Stimulated activated CD4-positive, alpha-beta T cell treated with anti-CD3 and anti-CD28 coated beads, Interleukin-4, amount 100 ng/mL, for 24 hours (primary cell): ENCODE measurements at places on chromosomes 6 and 20.

GRCh38 chr6:15793826-15794225, 131.0 kb upstream of the DTNBP1 start:
- DNase-seq, result no peak

GRCh38 chr6:101403216-101403945, 9.9 kb downstream of the GRIK2 start:
- DNase-seq, result no peak

DNA sequence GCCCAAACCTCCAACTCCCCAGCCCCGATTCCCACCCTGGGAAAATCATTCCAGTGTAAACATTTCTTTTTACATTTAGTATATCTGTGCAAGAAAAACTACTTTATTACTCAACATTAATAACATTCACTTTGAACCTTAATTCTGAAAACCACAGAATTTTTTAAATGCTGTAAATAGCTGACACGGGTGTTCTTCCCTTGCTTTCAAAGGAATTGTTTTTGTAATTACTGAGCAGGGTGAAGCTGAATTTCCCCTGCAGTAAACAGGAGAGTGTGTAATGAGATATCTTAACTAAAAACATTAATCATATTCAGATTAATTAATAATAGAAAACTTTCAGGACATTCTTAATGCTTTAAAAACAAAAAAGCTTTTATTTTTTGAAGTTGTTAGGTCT, 99.3 kb upstream of the CITED2 start:
- DNase-seq, result no peak

- no peak for DNase-seq
Observed at GRCh38 chr6:132404736-132405135, 3.5 kb upstream of the MOXD1 start.

GRCh38 chr6:69795469-69796072, 1.2 kb downstream of the LMBRD1 start:
- no peak for DNase-seq

- DNase-seq, result peak; percentile 24
Observed at GRCh38 chr6:138404666-138405337, 779 bp downstream of the HEBP2 start.

DNA sequence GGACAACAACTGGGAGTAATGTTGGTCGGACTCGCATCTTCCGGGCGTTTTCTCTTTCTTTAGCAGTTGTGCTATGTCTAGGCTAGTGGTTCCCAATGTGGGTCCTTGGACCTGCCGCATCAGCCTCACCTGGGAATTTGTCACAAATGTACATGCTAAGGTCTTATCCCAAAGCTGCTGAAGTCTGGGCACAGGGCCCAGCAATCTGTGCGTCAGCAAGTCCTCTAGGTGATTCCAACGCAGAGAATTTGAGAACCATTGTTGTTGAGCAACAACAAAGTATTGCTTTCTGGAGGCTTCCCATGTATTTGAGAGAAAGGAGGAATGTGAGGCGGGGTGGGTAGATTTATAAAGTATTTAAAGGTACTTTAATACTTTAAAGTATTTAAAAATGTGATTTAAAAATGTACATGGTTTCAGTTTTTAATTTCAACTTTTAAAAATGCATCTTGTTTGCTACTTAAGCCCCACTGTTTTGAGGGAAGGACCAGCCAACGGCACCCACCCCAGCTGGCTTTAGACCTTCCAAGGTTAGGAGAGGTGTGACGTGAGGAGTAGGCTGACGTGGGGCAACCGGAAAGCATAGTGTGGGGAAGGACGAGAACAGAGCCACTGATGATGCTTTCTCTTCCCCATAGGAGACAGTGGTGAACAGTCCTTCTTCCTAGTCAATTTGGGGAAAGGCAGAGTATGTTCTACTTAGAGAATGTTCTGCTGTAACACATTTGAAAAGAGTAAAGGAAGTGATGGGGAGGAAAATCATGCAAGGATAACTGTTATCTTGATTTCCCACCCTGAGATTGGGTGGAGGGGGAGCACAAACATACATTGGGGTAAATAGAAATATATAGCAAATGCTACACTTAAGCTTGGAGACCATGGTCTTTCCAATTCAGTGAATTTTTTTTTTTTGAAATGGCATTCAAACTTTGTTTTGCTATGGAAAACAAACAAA, 4.3 kb downstream of the UST start:
- DNase-seq, result no peak

DNA sequence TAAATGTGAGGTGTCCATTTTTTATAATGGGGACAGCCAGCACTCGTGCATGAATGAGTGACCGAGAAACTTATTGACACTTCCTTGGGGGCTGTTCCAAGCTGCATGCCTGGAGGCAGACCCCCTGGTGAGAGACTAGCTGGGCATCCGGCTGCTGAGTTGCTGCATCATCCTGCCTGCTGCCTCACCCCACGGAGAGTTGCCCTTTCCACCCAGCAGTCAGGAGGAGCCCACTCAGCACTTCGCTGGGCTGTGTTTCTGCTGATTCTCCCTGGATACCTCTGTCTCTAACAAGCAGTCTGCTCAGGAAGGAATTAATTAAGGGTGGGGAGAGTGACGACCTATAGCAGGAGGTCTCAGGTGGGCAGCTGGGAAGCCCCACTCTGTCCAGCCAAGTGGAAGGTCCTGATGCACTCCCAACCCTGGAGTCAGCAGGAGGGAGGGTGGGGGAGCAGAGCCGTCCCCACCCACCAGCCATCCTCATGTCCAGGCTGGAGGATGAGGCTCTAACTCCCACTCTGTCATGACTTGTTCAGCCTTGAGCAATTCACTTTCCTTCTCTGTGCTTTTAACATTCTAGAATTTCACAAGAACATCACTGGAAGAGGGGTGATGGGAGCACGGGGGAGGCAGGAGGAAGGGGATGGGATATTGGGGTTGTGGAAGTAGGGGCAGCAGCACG, 177.3 kb downstream of the LRFN2 start:
- DNase-seq, result no peak

- DNase-seq, result no peak
Observed at GRCh38 chr6:15630202-15630601, 32.6 kb downstream of the DTNBP1 start.

DNA sequence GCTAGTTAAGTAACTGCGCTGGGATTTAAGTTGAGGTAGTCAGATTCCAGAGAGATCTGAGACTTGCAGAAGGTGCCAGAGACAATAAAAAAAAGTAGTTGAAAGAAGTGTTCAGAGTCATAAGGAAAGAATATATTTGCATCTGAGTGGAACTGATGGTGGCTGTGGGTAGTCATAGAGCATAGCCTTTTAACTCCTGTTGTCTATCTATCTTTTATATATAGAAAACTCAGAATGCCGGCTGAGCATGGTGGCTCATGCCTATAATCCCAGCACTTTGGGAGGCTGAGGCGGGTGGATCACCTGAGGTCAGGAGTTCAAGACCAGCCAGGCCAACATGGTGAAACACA, 62.0 kb downstream of the CARMIL1 start:
- no peak for DNase-seq

DNA sequence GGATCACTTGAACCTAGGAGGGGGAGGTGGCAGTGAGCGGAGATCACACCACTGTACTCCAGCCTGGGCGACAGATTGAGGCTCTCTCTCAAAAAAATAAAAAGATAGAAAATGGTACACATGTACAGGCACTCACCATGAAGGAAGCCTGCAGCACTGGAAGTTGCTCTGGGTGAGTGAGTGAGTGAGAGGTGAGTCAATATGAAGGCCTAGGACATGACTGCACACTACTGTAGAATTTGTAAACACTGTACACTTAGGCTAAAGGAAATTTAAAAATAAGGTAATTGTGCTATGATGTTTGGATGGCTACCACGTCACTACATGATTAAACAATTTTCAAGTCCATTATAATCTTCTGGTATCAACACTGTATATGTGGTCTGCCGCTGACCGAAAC, 216.2 kb downstream of the FOXC1 start:
- DNase-seq, result no peak

DNA sequence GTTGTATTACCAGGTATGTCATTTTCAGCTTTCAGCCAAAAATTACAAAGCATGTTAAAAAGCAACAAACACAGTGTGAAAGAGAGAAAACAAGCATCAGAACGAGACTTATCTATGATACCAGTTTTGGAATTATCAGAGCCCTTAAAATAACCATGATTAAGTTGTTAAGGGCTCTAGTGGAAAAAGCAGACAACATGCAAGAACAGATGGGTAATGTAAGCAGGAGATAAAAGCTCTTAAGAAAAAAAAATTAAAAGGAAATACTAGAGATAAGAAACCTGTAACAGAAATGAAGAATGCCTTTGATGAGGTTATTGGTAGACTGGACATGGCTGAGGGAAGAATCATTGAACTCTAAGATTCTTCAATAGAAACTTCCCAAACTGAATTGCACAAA, 127.5 kb upstream of the SCGN start:
- DNase-seq, result no peak

DNA sequence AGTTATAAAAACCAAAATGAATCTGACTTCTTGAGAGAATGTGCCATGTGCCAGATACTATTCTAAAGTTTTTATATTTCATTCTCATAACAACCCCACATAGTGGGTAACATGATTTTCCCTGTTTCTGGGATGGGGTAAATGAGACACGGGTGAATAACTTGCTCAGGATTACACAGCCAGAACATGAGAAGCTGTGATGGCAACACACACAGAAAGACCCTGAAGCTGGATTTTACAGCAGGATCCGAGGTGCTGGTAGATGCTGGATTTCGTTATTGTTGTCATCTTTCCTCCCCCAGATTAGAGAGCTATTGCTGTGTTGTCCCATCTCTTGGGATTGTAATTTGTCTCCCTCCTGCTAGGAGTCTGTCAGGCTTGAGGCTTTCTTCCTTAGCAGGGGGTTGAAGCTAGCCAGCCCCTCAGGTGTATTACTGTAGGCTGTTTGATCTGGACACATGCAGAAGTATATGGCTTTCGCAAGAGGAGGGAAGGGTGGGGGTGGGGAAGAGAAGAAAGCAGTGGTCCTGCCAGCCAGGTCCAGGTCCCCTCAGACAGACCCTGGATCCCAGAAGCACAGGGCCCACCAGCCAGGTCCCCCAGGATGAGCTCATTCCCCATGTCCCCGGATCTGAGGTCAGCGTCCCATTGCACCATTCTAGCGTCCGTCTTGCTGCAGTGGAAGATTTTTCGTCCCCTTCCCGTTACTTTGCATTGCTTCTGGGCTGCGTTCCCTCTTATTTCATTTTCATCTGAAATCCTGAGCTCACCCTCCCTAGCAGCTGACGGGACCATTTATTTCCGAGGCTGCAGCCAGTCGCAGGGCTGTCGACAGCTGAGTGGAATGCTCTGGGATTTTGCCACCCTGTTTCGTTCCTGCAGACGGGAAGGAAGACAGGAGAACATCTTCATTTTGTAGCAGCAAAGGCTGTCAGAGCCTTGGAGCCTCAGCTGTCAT, 7.3 kb upstream of the KCNG1 start:
- no peak for DNase-seq

- DNase-seq, result no peak
Observed at GRCh38 chr20:49948809-49949507, 12.8 kb downstream of the RNF114 start.

GRCh38 chr6:80165143-80165542, 58.7 kb downstream of the BCKDHB start:
- DNase-seq, result peak; percentile 51

DNA sequence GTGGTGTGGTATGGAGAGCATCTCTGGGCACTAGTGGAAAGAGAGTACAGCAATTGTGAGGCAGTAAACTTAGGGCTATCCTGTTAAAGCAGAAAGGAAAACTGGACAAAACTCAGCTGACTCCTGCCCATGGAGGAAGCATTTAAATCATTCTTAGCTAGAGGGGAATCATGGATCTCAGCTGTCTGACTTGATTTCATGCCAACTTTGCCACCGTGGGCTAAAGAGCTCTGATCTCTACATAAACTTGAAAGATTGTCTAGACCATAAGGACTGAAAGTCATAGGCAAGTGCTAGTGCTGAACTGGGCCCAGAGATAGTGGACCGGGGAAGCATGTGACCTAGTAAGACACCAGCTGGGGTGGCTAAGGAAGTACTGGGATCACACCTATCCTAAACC, 651.8 kb downstream of the COL12A1 start:
- no peak for DNase-seq

DNA sequence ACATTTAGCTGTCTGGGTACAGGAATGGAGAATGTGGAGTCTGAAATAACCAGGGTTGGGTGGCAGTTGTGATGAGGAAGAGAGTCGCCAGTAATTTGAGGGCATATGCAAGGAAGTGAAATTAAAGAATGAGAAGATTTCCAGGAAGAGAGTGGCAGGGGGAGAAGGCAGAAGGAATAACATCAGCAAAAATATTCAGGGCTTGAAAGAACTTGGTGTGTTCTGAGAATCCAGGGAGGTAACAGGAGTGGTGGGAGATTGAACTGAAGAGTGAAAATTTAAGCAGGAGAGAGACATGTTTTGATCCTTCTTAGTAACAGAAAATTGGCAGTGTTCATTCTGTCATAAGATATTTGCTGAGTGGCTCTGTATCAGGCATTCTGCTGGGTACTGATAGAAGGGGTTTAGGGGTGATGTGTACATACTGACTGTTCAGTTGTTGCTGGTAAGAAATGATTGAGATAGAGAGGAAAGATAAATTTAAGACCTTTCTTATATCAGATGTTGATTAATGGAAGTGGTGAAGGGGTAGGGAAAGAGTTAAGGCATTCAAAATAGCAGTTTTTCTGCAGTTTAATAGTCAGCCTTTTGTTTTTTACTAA, 54.7 kb downstream of the PHF20 start:
- no peak for DNase-seq

DNA sequence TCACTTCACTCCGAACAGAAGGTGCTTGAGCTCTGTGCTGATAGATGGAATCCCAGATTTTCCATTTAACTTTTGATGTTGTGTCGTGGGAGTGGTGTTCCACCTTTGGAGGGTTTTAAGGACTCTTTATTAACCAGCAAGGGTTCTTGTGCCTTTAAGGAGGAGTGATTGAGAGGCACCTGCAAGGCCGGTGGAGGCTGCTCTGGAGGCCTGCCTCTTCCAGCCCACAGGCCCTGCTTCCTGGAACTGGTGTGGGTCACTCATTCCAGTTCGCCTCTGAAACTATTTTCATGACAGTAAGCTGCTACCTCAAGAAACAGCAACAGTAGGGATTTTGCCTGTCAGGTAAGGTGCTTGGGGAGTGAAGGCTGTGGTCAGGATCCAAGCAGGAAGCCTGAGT, 58.8 kb upstream of the APCDD1L start:
- no peak for DNase-seq

- no peak for DNase-seq
Observed at GRCh38 chr6:11194356-11195218, 37.9 kb downstream of the NEDD9 start.

- peak; percentile 2 for DNase-seq
Observed at GRCh38 chr20:41174782-41175181, 37.4 kb downstream of the PLCG1 start.

DNA sequence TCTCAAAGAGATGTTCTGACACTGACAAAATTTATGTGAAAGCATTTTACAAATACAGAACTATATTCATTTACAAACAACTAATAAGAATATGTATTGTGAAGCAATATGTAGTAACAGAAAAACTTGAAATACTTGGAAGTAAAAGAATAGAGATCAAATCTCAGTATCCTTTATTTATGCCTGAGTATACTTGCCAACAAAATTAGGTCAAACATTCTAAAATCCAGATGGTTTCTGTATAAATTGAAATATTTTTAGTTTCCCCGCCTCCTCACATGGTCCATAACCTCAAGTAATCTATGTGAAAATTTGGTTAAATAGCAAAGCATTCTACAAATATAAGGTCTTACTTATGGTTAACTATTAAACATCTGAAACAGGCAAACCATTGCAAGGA, 545.4 kb downstream of the EYS start:
- no peak for DNase-seq

GRCh38 chr6:145534989-145535388, 200.3 kb downstream of the EPM2A start:
- DNase-seq, result no peak
